NCI-H2081 treated with DMSO at 0.1 percent for 48 hours (cell line): ENCODE measurements at places on chromosomes 13 and 19.

DNA sequence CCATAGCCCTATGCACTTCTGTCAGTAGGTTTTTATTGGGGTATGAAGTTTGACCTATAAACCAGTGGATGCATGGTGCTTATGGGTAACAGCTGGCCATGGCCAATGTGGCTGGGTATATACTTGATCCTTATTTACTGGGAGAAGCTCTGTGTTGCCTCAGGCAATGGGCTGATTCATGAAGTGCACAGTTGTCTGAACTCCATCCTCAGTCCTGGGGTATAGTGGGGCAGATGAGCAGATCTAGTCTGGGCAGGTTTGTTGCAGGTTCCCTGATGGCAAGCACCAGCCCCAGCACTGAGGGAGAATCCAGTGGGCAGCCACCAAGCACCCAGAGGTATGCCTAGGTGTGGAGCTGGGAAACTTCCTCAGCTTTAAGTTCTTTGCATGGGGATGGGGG, 274.4 kb downstream of the TDRD3 start:
- no peak for DNase-seq

- no peak for DNase-seq
Observed at GRCh38 chr19:42831221-42832019, 48.1 kb downstream of the PSG1 start.

DNA sequence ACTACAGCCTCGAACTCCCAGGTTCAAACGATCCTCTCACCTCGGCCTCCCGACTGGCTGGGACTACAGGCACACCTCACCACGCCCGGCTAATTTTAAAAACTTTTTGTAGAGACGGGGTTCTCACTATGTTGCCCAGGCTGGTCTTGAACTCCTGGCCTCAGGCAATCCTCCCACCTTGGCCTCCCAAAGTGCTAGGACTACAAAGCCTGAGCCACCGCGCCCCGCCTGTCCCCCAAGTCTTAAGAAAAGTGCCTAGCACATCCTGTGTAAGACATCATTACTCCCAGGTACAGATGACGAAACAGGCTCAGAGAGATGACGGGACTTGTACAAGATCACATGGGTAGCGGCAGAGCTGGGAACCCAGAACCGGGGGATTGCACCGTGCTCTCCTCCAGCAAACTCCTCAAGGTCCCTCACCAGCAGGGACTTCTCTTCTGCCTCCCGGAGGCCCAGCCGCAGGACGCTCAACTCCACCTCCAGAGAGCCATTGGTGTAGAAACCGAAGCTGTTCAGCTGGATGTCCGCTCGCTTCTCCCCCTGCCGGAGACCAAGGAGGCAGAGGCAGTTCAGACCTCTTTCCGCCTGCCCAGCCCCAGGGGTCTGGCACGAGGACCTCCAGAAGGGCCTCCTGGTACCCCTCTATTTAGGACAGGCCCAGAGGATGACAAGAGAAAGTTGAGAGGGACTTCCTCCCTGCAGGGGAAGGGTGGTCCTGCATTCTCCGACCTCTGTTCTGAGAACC, 1.0 kb downstream of the GPR108 start:
- no peak for DNase-seq

DNA sequence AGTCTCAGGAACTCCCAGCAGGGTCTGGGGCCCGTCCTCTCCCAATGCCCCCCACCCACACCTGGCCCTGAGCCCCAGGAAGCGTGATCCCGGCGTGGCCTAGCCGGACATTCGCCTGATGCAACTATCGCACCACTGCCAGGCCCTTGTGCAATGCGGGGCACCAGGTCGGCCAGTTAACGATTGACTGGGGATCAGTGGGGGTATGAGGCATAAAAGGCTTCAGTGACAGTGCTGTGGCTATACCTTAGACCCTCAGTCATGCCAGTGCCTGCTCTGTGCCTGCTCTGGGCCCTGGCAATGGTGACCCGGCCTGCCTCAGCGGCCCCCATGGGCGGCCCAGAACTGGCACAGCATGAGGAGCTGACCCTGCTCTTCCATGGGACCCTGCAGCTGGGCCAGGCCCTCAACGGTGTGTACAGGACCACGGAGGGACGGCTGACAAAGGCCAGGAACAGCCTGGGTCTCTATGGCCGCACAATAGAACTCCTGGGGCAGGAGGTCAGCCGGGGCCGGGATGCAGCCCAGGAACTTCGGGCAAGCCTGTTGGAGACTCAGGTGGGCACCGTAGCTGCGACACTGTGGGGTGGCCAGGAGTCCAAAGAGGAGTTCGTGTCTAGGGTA, at the start of gene ANGPTL8:
ANGPTL8 (plus strand) TSS at position 243 of the 624 bp plus-strand sequence; CDS start at position 262, 19 bp downstream.
- no peak for DNase-seq

DNA sequence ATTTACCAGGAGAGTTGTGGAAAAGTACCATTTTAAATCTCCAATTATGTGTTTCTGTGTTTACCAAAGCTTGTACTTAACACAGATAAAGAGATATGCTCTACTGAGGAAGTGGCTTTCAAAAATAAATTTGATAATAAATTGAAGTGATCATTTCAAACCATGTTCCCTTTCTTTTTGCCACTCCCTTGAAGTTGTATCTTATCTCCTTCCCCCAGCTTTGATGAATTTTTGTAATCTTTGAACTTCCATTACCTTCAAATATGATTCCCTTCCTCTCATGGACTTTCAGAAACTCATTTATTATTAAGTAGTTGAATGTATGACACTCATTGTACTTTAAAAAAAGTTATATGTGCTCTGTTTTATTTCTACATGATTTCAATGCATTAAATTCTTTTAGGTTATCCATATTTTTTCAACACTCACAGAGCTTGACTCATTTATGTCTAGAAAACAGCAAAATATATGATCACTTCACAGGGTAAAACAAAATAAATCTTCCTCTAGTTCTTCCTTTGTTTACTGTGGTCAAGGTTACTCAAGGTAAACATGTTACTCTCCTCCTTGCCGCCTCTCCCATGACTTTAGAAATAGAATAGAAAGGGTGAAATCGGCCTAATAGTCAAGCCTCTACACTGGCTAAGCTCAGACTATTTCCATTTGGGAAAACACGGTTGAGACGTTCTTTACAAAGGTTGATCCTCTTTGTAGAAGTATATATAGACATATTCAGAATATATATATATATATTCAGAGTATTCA, 251.2 kb upstream of the SPRY2 start:
- DNase-seq: no peak

DNA sequence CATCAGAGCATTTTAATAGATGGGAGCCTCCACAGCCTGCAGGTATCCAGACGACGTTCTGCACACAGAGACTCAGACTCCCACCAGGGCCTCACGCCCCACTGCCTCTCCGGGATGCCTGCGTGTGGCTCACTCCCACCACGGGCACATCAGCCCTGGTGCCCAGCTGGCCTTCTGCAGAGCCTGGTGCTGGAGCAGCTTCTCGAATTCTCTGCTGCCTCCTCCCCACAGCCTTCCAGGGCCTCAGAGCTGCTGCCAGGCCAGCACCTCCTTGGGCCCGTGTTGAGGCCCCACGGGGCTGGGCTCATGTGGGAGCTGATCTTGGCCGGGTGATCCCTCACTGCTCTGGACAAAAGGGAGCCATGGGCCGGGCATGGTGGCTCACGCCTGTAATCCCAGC, 90.9 kb downstream of the KDM4B start:
- DNase-seq: no peak

- DNase-seq: no peak
Observed at GRCh38 chr13:43915451-43915850, 35.7 kb downstream of the LACC1 start.
